ENCODE measurements at places on chromosomes 5 and 9. TPM values are rescaled to one million over a fixed set of nuclear protein-coding genes. Genes with fewer than 3 reads are reported as not detected.

Gene ADRB2
- total RNA-seq, result 1.2 TPM

Gene PPIC
- 84.2 TPM for total RNA-seq

Gene BTNL9
- total RNA-seq, result not detected

GRCh38 chr5:5882706-5883105 lies 460.2 kb downstream of the ICE1 start:
- no peak for DNase-seq

Gene FBN2
- total RNA-seq, result 8.8 TPM

Gene DEPDC1B
- total RNA-seq, result 41.6 TPM

DNA sequence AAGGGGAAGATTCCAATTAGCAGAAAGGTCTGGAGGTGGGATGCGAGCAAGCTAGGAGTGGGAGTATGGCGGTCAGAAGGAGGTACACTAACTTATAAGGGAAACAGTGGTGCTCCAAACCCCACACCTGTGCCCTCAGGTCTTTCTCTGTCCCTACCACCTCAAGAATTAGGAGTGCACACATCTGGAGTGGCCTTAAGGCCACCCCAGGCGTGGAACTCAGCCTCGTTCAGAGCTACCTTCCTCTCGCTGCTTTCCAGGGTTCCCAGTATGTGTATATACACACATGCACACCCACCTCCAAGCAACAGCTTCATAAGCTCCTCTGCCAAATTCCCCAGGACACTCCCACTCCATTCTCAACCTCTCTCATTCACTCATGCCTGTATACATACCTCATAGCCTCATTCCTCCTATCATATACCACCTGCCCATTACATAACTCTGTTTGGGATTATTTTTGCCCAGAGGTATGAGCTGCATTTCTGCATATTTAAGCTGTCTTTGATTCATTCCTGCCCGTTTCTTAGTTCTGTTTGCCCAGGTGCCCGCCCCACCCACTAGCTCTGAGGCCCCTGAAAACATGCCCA lies 118.7 kb downstream of the PSD2 start:
- no peak for DNase-seq

DNA sequence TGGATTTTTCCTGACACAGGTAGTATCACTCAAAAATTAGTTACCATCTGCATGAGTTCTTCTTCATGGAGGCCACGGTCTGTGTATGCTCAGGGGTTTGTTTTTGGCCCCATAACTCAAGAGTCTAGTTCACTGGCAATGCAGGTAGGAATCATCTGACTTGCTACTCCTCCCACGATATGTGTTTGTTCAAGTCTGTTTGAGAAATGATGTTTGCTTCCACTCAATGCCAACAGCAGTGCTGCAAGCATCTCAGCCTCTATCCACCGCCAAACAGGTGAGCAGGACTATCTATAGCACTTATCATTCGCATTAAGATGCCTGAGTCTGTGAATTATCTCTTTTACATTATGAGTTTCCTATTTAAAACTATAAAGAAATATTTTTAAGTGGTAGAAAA lies 264.8 kb upstream of the PTGER4 start:
- DNase-seq, result no peak

Gene FBP2
- 0.41 TPM for total RNA-seq

Gene PCDHB14
- total RNA-seq, result 6.2 TPM

Gene SLC34A3
- total RNA-seq, result not detected

GRCh38 chr9:71925834-71926233 lies 14.4 kb downstream of the C9orf85 start:
- no peak for DNase-seq

Gene ABLIM3
- total RNA-seq, result 14.2 TPM

Gene CSNK1A1
- 222 TPM for total RNA-seq

GRCh38 chr5:80170117-80170535 lies 85.7 kb downstream of the SERINC5 start:
- no peak for DNase-seq

DNA sequence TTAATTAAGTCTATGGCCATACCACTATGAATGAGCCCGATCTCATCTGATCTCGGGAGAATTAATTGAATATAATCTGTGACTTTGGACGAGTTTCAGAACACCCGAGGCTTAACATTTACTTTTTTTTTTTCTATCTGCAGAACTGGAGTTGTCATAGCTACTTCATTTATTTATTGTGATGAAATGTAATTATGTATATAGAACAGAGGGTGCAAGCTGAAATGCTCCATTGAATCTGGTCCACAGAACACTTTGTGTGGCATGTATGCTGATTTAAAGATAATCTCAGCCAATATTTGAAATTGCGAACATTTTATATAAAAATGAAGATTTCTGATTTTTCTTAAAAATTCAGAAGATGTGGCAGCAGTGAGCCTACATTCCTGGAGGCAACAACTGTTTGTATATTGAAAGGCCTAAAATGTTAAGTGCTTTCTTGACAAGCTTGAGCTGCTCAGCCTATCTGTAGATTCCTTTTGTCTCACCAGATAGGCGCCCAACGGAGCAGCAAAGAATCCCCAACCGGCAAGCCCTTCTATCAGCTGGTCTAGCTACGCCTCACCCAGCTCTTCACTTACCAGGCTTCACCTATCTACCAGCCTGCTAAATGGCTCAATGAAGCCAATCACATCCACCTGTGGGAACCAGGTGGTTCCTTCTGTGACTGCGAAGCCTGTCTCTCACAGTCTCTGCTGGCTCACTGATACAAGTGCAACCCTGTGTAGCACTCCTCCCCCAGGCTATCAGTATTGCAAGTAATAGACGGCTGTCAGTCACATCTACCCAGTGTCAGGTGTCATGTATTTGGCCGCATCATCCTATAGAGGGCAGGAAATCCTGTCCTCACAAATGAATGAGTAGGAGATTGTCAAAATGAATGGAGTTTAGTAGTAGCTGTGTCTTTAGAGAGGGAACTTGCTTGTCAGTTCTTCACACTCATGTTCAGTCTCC lies 170.6 kb upstream of the MRPS30 start:
- DNase-seq, result no peak

GRCh38 chr9:134318481-134318891 lies 7.8 kb upstream of the RXRA start:
- DNase-seq, result no peak

- DNase-seq, result no peak
Measured at GRCh38 chr5:139690064-139690802, 42.1 kb downstream of the CXXC5 start.

Gene RAD17
- 14.8 TPM for total RNA-seq

DNA sequence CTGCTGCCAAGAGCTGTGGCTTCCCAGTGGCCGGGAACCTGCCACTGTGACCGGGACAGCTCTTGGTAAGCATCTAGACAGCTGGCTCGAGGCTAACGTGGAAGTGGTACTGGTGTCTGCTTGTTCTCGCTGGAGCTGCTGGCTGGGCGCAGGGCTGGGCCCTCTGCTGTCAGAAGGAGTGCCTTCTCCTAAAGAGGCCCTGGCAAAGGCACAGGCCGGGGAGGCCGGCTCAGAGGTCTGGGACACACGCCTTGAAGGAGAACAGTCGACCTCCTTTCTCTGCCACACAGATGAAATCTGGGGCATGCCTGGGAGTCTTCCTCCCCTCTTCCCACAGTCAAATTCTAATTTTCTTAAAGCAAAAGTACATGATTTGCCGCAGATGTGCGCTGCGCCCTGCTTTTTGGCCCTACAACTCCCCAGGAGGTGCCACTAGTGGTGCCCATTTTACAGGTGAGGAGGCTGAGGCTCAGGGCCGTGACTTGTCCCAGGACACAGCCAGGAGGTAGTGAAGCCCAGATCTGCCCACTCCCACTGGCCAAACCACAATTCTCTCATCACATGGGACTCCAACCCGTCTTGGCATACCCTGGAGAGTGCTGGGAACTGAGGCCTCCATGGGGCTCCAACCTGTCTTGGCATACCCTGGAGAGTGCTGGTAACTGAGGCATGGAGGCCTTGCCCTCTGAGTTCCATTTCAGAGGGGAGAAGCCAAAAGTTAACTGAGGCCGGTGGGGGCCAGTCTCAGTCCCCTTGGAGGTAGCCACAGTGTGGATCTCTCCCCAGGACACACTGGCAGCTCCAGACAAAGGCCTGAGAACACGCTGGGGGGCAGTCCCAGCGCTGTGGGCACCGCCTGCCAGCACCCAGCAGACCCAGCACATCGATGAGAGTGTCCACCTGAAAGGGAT lies 12.0 kb upstream of the RXRA start:
- no peak for DNase-seq

GRCh38 chr5:162068412-162068811 lies 839 bp downstream of the GABRG2 start:
- DNase-seq, result peak; percentile 29

Gene LECT2
- not detected for total RNA-seq

Gene GCNT4
- total RNA-seq, result 0.06 TPM

Gene RAI14
- 27.5 TPM for total RNA-seq

- DNase-seq, result no peak
Measured at GRCh38 chr5:171157775-171158174, 151.3 kb upstream of the TLX3 start.

Gene RPL35
- 2,412 TPM for total RNA-seq

DNA sequence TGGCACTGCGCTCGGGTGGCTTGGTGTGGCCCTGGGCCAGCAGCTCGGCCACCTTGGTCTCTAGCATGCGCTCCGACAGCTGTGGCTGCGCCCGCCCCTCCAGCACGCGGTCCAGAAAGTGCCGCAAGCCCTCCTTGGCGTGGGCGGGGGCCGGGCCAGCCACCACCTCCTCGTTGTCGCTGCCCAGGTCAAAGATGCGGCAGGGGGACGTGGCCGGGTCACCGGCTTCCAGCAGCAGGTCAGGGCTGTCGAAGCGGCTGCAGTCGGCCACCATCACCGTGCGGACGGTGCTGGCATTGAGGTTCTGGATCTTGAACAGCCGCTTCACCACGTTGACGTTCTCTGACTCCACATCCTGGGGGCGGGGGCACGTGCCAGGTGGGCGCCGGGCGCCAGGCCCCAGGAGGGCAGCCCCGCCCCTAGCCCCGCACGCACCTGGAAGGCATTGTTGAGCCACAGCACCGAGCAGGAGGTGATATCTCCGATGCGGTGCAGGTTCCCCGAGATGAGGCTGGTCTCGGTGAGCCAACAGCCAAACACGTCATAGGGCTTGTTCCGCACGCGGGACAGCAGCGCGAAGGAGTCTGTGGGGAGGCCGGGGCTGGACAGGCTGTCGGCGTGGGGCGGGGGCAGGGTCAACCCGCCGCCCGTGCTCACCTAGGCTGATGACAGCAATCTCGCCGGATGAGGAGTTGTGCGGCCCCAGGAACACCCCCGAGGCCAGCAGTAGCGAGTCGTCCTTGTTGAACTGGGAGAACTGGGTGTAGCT lies 2.2 kb downstream of the FBXW5 start:
- no peak for DNase-seq

Gene TICAM2
- 4.5 TPM for total RNA-seq

DNA sequence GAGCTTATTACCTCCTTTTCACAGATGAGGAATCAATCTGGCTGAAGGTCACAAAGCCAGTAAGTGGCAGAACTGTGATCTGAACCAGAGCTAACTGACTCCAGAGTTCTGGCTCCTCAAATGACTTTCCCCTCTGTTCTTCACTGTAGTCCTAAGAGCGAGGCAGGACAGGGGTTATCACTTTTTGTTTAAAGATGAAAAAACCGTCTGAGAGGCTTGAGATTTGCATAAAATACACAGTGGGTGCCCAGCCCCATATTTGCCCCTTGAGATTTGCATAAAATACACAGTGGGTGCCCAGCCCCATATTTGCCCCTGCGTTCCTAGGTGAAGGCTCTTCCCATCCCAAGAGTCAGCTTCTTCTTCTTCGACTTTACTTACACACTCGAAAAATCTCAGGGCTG lies 667 bp downstream of the FBXO10 start:
- DNase-seq, result no peak

- no peak for DNase-seq
Measured at GRCh38 chr5:15290953-15291352, 209.0 kb upstream of the FBXL7 start.

DNA sequence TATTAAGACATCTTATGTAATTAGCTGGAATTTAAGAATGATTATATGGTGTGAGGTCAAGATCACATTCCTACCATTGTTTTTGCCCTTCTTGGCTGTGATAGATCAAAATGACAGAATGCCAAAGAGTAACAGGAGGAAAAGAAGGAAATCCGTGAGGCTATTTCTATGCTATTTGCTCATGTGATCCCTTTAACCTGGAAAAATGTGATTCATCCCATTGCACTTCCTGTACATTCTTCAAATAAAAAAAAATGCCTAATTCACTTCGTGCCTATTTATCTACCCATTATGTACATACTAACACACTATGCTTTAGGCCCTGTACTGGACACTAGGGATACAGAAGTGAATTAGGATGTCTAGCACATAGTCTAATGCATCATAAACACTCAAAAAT lies 154.1 kb upstream of the PAPPA start:
- DNase-seq, result no peak

Gene TMEM203
- 69.8 TPM for total RNA-seq

DNA sequence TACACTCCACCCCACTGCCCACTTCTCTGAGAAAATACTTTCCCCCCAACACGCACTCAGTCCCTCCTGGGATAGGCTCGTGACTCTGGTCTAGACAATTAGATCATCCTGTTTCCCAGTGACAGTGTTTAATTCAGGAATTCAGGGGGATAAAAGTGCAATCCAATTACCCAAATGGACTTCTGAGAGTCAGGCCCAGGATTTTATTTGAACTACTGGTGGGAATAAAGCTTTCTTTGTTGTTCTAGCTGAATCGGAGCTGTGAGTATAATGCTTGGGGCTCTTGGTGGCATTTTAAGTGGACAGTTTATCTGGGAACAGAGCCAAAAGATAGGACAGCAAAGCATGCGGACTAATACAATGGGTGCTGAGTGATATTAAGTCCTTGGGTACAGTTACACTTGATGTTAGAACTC lies 683.3 kb downstream of the MAT2B start:
- peak; percentile 13 for DNase-seq

GRCh38 chr5:132481596-132482211 lies 8.9 kb downstream of the IRF1 start:
- DNase-seq, result no peak

DNA sequence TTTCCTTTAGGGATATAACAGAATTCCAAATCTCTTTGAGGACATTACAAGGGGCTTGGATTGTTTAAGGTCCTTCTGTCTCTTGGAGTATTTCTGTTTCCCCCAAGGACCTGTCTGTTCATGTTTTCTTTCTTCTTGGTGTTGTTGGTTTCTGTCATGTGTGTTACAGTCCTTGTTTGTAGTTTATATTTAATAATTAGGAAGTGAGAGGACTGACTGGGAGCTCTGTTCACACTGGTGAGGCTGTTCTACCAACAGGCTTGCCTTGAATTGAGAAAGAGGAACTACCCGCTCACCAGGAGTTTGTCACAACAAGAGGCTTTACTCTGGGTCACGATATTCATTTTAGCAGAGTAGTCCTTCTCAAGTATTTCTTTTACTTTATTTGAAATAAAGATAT lies 119.2 kb upstream of the SV2C start:
- no peak for DNase-seq

GRCh38 chr5:35038891-35039290 lies 8.9 kb downstream of the AGXT2 start:
- no peak for DNase-seq

Gene ECSCR
- not detected for total RNA-seq

Measured in H4 (cell line).